RPMI7951 (cell line): ENCODE measurements at places on chromosomes 3 and 15. TPM values are rescaled to one million over a fixed set of nuclear protein-coding genes. Genes with fewer than 3 reads are reported as not detected.

Gene SLCO2A1
- 0.39 and 0.48 TPM in 2 replicates for total RNA-seq

Gene DYNLT2B
- 34.6 and 37.2 TPM in 2 replicates for total RNA-seq

Gene UROC1
- not detected in 2 replicates for total RNA-seq

Gene HHATL
- total RNA-seq = not detected in 2 replicates

Gene CSPG5
- 0.48 and 1.9 TPM in 2 replicates for total RNA-seq

Gene ISLR
- 2.5 and 8.8 TPM in 2 replicates for total RNA-seq

Gene PHLDB2
- 92.6 and 122 TPM in 2 replicates for total RNA-seq

Gene TTLL13
- not detected in 2 replicates for total RNA-seq

Gene OSBPL10
- total RNA-seq = 4.7 and 6.9 TPM in 2 replicates

Gene HRG
- total RNA-seq = not detected in 2 replicates

Gene FHIT
- 2.4 and 3.6 TPM in 2 replicates for total RNA-seq

Gene TGM4
- total RNA-seq = under 0.01 TPM in 1 of 2 replicates, not detected in the other

Gene LTK
- total RNA-seq = 2.9 and 3.1 TPM in 2 replicates

Gene PGBD4
- total RNA-seq = 1.5 and 2.5 TPM in 2 replicates

Gene FAM131A
- 10.6 and 12.0 TPM in 2 replicates for total RNA-seq

Gene RPUSD2
- 12.2 and 13.2 TPM in 2 replicates for total RNA-seq

Gene FOXL2NB
- under 0.01 TPM in 1 of 2 replicates, not detected in the other for total RNA-seq

Gene PRR20G
- total RNA-seq = not detected in 2 replicates

Gene GOLGA8S
- total RNA-seq = 0.48 and 0.78 TPM in 2 replicates

Gene TMCO5A
- not detected in 2 replicates for total RNA-seq

Gene ZNF385D
- total RNA-seq = not detected in 2 replicates

Gene FSTL1
- 328 and 354 TPM in 2 replicates for total RNA-seq

Gene SLC22A14
- 0.12 and 0.20 TPM in 2 replicates for total RNA-seq

Gene RLBP1
- total RNA-seq = not detected in 2 replicates

Gene GOLGA8G
- total RNA-seq = not detected in 2 replicates

Gene RASGRP1
- 0.12 and 0.20 TPM in 2 replicates for total RNA-seq

Gene SERINC4
- not detected in 2 replicates for total RNA-seq
